ENCODE measurements at places on chromosomes 7 and 10.

- DNase-seq: no peak
Observed at GRCh38 chr10:132454296-132455198, 57.5 kb downstream of the PWWP2B start.

DNA sequence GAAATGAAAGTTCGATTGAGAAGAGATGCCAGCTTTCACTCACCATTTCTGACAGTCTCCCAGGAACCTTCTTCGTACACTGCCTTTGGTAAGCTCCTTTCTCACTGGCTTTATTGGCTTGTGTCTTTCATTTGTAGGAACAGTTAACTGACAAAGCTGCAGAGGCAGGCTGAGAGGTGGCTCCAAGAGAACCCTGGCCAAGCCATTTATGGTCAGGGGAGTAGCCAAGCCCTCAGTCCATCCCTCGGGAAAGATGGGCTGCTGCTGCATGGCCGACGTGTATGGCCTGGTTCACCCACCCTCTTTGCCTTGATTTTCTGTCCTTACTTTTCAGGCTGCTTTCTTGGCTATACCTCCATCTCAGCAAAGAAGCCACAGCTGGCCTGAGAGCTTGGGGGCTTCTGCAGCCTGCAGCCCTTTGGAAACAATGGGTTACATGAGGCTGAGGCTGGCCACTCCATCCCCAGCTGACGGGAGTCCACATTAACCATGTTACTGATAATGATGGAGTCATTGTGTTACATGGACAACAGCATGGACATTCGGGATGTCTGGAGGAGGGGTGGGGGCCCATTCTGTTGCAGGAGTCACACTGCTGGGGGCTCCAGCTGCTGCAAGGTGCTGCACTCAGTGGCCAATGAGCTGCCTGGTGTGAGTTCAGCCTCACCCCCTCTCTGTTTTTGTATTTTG is at the start of gene OPALIN:
OPALIN (minus strand) TSS at position 152 of the 690 bp plus-strand sequence; CDS start at position 46, 106 bp downstream.
- no peak for DNase-seq

DNA sequence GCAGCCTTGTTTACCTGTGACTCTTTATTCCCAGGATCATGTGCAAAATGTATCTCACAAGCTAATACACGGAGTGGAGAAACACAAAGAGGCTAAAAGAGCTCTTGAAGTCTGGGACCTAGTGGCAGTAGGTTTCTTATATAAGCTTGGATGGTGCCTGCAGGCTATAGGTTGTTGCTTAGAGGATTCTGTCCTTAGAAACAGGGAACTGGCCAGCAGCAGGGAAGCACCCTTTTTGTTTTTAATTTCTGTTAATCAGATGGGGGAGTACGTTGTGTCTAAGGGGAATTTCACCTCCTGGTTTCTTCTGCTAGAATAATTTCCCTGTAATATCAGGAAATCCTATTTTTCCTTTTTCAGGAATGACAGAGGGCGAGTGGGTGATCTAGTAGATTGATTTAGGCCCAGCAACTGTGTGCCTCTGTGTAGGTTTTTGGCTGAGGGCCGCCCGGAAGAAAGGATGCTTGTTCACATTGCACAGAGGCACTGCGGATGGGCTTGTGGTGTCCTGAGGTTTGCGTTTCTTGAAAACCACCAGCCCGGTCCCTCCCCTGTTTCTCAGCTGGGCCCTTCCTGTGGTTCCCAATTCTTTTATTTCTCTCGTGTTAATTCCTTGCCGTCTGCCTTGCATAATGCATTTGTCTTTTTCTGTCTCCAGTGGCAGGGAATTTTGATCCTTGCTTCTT is 158.0 kb downstream of the CAMK1D start:
- peak; percentile 54 for DNase-seq

DNA sequence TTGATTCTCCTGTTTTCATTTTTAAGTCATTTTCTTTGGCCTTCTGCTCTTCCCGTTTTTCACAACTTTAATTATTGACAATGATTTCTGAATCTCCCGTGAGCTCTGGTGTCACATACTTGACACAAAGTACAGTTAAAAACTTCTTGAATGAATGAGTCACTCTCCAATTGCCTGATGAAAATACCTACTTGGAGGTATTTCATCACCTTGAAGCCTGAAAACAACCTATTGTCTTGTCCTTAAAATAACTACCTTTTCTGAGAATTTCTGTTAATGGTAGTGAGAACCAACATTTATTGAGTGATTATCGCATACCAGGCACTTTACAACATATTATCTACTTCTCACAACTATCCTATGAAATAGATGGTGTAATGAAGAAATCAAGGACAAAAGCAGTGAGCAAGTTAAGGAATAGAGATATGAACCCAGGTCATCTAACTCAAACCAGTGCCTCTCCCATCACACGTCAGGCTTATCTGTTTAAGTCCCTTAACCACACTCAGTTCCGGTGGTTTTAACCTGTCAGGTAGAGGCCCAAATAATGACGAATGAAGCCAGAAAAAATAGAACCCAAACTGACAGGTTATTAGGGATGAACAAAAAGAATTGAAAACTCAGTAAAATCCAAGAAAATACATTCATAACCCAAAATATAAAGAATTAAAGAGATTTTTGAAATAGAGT is 11.6 kb downstream of the BET1 start:
- peak; percentile 11 for DNase-seq

Data from hematopoietic multipotent progenitor cell treated with erythropoietin and hydrocortisone succinate and interleukin-3 and kit ligand, for 4 days (in vitro differentiated cells).